ENCODE measurements at places on chromosomes 13 and 19.
A peak's percentile ranks its signal among the peaks of the same experiment; 100 is the strongest.

GRCh38 chr13:51740698-51741097 lies 63.3 kb downstream of the DHRS12 start:
- DNase-seq: no peak

- no peak for DNase-seq
Measured at GRCh38 chr13:110564472-110564985, 3.0 kb upstream of the RAB20 start.

DNA sequence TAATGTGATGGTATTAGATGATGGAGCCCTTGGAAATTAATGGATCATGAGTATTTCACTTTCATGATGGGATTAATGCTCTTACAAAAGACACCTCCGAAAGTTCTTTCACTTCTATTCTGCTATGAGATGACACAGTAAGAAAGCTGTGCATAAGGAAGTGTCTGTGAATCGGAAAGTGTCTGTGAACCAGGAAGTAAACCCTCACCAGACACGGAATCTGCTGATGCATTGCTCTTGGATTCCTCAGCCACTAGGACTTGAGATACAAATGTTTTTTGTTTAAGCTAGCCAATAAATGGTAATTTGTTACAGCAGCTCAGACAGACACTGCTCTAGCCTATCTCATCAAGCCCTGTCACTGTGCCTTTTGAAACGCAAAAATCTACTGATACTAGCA lies 440.4 kb upstream of the PRR20A start:
- DNase-seq: no peak

- no peak for DNase-seq
Measured at GRCh38 chr13:27338816-27339215, 68.2 kb downstream of the RASL11A start.

- peak; percentile 46 for DNase-seq
Measured at GRCh38 chr19:36009220-36009619, 607 bp upstream of the SYNE4 start.

- DNase-seq: no peak
Measured at GRCh38 chr13:51756651-51757050, 47.3 kb downstream of the DHRS12 start.

- no peak for DNase-seq
Measured at GRCh38 chr19:29610213-29610573, 4.1 kb downstream of the POP4 start.

DNA sequence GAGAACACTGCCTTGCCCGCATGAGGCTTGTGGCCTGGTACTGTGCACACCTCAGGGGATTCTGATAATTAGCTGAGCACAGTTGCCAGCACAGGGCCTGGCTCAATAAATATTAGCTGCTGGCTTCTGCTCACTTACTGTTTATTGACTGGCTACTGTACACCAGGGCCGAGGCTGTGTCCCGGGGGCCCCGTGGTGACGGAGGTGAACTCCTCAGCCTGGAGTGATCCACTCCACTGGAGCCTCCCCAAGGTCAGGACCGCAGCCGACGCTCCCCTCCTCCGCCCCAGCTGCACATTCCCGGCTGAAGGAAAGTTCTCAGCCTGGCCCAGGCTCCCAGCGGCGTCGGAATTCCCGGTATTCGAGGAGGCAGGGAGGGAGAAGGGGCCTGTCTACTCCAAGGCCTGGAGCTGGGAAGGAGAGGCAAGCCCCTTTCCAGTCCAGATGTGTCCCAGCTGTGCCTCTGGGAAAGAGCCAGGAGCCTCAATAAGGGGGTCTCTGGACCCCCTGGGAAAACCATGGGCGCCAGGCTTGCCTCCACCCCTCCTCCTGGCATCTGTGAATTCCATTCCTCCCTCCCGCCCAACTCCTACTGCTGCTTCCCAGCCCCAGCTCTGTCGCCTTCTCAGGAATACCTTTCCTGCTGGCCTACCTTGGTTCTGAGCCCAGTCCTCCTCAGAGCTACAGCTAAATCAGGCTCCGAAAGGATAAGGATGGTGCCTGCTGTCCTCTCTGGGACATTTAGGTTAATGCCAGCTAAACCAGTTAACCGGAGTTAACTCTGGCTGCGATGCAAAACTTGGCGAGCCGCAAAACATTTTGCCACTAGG lies 7.3 kb downstream of the RPS16 start:
- no peak for DNase-seq

GRCh38 chr19:31313291-31314030 lies 35.8 kb downstream of the TSHZ3 start:
- no peak for DNase-seq

DNA sequence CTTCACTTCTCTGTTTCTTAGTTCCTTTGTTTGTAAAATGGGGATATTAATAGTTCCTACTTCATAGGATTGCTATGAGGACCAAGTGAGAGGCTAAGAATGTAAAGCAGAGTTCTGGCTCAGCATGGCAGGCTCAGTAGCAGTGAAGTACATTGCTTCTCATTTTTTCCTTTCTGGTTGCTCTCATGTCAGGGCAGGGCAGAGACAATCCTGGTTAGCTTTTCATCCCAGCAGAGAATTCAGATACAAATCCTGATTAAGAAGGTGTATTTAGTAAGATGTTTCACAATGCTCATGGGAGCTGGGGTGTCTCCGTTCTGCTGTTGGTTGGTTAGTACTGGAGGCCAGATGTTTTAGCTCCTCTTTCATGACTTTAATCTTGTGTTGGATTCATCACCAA lies 42.9 kb downstream of the WASF3 start:
- DNase-seq: no peak

- no peak for DNase-seq
Measured at GRCh38 chr19:40630571-40631160, 29.5 kb downstream of the LTBP4 start.

GRCh38 chr19:47613165-47614020 lies 4.5 kb downstream of the BICRA start:
- no peak for DNase-seq

- no peak for DNase-seq
Measured at GRCh38 chr19:33157906-33158305, 26.0 kb downstream of the WDR88 start.

DNA sequence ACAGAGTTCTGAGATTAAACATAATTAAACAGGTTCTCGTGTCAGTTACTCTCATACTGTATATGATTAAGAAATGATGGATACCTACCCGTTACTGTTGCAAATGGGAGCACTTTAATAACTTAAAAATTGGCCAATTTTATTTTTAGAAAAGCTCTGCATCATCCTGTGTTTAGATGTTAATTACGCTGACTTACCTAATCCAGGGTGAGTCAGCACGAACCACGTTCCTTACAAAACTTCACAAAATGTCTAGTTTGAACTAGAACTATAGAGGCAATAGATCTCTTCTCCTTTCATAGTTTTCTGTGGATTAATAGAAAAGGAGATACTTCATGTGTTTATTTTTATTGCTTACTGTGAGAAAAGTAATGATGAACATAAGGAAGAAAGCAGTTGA lies 363.9 kb downstream of the MYO16 start:
- DNase-seq: no peak

DNA sequence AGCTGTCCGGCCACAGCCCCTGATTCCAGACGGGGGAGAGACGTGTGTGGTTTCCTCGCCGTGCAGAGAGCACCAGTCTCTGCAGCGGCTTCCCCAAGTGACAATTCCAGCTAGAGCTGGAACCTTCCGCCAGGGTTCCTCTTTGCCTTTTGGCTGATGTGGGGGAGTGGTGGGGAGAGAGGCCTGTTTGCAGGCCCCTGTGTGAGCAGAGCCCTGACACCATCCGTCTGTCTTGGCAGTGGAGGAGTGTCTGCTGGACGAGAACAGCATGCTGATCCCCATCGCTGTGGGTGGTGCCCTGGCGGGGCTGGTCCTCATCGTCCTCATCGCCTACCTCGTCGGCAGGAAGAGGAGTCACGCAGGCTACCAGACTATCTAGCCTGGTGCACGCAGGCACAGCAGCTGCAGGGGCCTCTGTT lies 25.0 kb downstream of the LAMP1 start:
- DNase-seq: no peak

- no peak for DNase-seq
Measured at GRCh38 chr13:110010404-110011138, 224.2 kb upstream of the IRS2 start.

GRCh38 chr13:79197933-79198332 lies 208.1 kb downstream of the RBM26 start:
- DNase-seq: no peak

DNA sequence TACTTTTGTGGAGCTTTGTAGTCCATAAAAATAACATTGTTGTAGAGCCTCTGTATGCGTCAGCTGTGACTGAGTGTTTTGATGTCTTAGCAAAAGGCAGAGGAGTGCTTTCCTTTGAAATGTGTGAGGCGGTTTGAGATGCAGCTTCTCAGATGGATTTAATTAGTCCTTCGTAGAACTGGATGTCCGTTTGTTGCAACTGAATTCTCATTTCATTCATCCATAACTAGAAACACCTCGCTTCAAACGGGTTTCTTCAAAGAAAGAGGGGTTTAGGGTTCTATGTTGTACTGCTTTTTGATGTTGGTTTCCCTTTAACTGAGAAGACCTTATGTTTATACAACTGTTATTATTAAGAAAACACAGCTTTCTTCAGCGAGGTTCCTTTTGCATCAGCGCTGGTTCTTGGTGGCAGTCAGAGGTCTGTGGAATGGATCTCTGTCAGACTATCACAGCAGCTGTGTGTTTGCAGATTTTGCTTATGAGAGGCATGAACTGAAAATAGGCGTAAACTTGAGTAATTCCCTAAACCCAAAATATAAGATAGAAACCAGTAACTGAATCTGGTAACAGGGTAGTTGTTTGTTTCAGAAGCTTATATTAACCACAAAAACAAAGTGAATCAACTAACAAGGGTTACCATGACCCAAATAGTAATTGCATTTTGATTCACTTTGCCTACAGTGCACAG lies 194.4 kb downstream of the GGACT start:
- no peak for DNase-seq

DNA sequence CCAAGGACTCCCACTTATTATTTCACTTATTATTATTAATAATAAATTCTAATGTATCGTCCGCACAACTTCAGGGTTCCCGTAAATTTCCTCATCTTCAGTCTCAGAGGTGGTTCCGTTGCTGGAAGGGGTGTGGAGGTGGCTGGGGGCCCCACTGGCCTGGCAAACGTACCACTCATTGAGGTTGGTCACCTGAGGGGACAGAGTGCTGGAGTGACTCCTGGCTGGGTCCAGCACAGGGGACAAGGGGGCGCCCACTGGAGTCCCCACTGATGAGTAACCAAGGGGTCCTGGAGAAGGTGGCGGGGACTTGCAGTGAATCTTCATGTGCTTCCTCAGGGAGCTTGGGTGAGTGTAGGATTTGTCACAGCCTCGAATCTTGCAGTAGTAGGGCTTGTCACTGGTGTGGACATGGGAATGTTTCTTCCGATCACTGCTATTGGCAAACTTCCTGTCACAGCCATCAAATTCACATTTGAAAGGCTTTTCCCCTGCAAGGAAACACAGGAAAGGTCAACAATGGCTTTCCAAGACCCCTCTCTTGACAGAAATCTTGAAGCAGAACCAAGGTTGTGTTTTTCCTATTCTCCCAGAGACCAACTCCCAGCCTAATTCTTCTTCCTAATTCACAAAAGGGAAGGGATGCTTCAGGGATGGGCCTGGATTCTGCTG lies 6.1 kb downstream of the ZIC5 start:
- DNase-seq: no peak

DNA sequence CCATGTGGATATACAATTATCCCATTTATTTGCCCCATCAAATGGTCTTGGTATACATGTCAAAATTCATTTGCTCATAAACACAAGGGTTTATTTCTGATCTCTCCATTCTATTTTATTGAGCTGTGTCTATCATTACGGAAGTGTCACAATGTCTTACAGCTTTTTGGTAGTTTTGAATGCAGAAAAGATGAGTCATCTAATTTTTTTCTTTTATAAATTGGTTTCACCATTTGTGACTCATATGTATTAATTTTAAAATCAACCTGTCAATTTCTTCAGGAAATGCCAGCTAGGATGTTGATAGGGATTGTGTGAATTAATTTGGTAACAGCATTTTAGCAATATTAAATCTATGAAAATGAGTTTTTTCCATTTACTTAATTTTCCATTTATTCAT lies 2549.4 kb downstream of the PCDH9 start:
- DNase-seq: no peak

GRCh38 chr13:50677687-50678463 lies 165.6 kb downstream of the DLEU7 start:
- DNase-seq: no peak

- DNase-seq: peak; percentile 22
Measured at GRCh38 chr13:39612023-39612637, 9.1 kb upstream of the LHFPL6 start.

DNA sequence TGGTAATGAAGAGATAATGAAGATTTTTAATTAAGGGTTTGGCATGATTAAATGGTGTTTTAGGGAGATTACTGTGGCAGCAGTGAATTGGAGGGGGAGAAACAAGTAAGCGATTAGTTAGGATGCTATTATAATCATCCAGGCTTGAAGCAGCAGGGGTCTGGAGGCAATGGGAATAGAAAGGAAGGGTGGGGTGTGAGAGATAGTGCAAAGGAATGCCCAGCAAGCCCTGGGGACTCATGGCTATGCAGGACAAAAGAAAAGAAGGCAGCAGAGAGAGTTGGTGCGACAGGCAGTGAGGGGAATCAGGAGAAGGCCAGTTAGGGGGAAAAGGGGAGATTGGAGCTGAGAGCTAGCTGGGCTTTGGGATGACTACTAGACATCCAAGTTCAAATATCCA lies 34.5 kb downstream of the SOX21 start:
- no peak for DNase-seq

- DNase-seq: no peak
Measured at GRCh38 chr13:86142080-86142479, 342.9 kb upstream of the SLITRK6 start.

- no peak for DNase-seq
Measured at GRCh38 chr19:30303131-30303654, 69.0 kb upstream of the ZNF536 start.
